ENCODE measurements at places on chromosomes 4 and X.

GRCh38 chrX:7146703-7147412, 654 bp upstream of the STS start:
- DNase-seq, result peak; percentile 15

DNA sequence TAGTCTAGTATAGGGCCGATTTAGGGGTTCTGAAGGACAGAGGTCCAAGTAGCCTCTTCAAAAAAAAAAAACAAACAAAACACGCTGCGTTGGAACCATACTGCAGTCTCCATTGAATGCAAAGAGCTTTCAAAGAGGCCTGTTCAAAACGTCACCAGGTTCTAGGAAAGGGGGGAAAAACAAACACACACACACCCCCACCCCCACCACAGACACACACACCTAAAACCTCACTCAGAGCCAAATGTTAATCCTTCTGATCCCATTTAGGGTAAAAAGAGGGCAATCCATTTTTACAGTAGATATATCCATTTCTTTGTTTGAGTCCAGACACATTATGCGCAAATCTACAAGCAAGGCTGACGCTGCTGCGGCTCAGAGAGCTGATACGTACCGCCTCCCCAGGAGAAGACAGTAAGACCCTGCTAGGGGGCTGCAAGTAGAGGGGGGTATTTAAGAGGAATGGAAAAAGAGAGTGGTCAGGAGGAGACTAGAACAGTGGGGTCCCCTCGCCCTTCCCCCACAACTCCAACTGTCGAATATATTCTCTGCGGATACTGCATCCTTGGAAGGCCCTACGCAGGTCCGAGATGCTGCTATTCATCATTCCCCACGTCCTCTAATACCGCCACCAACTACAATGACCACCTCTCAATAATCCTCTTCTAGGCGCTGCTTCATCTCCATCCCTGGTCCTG, 1.3 kb downstream of the NKRF start:
- no peak for DNase-seq

- no peak for DNase-seq
Observed at GRCh38 chr4:38132843-38133662, 172.9 kb downstream of the PTTG2 start.

GRCh38 chr4:105845559-105845958, 49.7 kb upstream of the NPNT start:
- no peak for DNase-seq

DNA sequence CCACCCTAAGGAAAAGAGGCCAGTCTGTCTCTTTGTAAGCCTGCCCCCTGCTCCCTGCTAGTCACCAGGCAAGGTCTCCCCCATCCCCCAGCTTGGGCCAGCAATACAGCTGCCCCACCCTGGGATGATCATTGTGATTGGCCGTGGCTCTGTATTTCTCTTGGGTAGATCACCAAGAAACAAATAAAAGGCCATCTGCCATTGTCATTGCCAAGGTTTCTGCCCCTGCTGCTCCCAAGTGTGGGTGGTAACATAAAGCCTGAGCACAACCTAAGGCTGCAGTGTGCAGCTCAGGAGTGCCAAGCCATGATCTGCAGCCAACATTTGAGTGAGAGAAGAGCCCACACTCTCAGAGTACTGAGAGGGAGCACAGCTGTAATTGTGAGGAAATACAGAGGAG, 241.0 kb upstream of the POF1B start:
- DNase-seq, result no peak

DNA sequence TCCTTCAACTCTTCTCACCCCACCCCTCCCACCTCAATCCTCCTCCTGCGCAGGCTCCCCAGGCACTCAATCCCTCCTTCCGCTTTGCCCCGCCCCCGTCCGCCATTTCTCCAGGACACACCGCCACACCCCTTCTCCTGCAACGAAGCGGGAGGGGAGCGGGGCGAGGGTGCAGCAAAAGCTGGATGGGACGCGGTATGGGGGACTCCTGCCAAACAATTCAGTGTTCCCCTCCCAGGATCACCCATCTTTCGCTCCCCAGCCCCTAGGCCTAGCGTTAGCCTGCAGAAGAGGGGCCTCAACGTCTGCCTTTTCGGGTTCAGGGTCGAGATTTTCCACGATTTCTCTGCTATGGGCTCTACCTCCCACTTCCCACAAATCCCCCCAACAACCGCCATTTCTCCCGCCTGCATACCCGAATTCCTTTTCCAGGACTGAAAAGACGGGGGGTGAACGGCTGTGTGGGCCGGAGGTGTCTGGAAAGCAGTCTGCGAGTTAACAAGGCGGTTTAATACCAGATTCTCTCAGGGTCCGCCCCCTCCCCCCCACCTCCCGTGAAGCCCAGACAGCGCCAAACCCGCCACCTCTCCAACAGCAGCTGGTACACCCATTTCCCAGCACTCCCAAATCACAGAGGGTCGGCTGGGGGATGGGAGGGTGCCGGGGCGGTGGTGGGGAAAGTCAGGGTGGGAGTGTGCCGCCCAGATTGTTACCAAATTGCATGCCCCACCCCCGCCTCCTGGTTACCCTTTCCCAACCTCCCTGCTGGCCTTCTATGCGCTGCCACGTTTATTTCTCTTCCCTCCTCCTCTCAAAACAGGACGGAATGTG, 774 bp downstream of the ARMCX2 start:
- peak; percentile 78 for DNase-seq

DNA sequence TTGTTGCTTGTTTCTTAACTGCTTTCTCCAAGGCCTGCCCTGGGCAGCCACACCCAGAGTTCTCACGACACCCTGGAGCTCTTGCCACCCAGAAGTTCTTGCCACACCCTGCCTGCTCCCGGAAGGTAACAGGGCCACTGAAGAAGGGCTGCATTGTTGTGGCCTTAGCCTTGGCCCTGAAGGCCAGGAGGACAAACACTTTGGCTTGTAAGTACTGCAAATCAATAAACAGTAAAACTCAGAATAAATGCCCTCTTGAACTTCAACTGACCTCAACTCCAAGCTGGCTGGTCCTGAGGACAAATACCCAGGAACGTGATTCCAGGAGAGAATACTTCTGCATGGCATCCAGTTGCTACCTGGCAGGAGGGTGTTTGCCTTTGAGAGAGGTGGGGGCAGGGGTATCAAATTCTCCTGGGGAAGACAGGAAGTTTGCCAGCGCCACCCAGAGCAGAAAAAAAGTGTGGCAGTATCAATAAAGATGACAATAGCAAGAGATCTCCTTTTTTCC, 54.1 kb downstream of the TLR10 start:
- no peak for DNase-seq

DNA sequence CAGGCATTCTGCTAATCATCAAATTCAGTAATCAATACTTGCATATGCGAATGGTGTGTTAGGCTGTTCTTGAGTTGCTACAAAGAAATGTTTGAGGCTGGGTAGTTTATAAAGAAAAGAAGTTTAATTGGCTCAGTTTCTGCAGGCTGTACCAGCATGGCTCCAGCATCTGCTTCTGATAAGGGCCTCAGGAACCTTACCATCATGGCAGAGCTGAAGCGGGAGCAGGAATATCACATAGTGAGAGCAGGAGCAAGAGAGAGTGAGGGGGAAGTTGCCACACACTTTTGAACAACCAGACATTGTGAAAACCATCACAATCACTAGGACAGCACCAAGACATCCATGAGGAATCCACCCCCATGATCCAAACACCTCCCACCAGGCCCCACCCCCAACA, 344.7 kb upstream of the FAM241A start:
- DNase-seq, result no peak

DNA sequence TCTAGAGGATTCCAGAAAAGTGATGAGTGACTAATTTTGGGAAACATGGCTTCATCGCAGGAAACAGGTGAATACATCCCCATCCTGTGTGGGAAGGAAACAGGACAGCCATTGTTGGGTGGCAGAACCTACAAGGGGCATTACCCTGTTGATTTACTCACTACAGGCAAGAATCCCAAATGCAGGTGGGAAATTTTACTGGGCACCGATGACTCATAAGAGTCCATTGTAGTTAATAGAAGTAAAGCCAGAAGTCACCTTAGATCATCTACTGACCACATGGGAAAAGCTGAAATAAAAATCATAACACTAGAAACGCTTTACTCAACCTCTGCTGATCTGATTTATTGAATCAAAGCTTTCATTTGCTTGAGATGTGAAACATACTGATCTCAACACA, 136.4 kb downstream of the TRIML1 start:
- DNase-seq, result no peak

DNA sequence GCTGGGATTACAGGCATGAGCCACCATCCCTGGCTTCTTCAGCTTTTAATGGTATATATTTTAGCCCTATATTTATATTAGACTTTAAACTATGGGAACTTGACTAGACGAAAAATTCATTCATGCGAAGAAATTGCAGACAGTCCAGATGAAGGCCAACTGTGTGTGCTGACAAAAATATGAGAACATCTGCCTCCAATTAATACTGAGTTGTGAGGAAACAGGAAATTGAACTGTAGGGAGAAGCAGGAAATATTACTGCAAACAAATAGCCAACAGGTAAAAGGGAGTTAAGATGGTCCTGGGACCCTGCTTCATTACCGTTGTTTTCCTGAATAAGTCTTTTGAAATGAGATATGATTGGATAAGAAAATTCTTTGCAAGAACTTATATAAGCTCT, 26.3 kb downstream of the MGARP start:
- no peak for DNase-seq

DNA sequence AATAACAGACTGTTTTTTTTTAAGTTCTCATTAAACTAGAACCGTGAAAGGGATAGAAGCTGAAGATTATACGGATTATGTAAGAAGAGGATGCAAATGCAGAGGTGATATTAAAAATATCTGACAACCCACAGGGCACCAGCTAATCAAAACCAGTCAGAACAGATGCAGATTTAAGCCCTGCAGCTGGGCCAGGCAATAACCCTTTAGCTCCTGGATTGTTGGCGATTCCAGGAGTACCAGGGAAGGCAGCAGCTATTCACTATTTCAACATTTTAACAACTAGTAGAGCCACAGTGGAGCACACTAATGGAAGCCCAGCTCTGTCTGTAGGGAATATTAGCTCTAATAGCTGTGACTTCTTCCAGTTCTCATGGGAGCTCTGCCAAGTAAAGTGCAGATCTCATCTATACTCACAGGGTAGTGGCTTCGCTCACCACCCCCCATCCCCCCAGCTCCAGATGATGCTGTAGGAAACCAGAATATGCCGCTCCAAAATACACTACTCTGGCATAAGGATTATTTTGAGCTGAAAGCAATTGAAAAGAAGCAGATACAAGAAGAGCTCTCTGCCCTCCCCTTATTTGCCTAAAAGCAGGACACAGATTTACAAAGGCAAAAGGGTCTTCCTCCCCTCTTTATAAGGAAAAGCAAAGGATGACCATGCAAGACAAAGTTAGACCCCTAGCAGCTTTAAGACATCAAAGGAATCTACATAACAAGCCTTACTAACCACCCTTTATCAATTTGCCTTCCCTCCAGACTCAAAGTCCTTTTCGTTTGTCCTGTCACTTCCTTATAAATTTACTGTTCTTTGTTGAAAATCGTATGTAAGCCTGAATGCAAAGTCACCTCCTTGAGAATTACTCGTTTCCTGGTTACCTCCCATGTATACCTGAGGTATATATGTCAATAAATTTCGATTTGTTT, 13.7 kb downstream of the SCD5 start:
- no peak for DNase-seq

DNA sequence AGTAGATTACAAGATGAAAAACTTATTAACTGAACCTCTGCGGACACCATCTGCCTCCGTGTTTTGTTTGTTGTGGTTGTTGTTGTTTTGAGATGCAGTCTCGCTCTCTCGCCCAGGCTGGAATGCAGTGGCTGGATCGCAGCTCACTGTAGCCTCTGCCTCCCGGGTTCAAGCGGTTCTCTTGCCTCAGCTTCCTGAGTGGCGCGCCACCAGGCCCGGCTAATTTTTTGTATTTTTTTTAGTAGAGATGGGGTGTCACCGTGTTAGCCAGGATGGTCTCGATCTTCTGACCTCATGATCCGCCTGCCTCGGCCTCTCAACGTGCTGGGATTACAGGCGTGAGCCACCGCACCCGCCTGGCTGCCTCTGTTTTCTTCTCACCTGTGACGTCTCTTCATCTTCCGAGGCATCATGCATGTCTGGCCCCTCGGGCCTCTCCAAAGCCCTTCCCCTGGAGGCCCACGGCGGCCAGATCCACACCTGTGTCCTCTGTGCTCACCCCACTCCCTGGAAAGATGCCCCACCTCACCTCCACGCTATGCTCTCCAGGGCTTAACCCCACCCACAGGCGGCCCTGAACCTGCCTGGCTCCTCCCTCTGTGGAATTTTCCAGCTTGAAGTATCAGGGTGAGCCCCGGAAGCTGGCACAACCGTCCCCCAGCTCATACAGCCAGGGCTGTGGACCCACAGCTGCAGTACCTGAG, 77.0 kb upstream of the MXD4 start:
- no peak for DNase-seq

- DNase-seq, result no peak
Observed at GRCh38 chrX:29851857-29852605, 363.3 kb upstream of the MAGEB2 start.

DNA sequence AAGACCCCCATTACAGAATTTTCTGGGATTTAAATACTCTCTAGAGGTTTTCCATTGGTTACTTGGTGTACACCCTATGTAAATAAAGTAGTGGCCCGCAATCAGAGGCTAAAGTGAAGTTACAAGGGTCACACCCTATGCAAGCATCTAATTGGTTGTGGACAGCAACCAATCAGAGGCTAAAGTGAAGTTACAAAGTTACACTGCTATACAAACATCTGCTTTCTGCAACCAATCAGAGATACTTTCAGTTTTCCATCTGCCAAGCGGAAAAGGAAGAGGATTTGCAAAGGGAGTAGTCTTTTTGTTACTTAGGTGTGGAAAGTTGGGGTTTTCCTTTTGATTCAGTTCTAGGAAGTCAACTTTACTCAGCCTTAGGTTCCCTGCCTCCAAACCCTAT, 2.0 kb upstream of the ATRX start:
- peak; percentile 3 for DNase-seq

- no peak for DNase-seq
Observed at GRCh38 chr4:150750824-150751223, 168.9 kb downstream of the MAB21L2 start.

GRCh38 chr4:168622600-168622999, 125.7 kb downstream of the PALLD start:
- no peak for DNase-seq

DNA sequence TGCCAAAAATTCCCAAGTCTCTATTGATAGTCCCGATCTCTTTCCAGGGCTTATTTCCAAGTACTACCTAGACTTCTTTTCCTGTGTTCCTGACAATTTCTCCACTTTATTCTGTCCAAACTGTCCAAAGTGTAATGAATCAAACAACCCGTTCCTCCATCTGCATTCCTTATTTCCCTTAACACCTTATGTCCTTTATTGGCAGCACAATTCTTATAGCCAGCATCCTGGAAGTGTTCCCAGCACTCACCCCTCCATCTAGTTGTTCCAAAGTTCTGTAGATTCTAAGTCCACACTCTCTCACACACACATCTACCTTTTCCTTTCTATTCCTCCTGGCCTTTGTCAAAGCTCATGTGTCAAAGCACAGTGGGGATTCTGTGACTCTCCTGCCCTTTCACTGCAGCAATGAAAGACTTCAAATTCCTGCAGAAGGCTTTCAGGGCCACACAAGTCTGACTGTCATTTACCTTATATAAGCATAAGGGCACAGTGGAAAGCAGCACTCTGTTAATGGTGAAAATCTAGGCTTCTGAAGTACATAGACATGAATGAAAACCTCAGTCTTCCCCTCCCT, 22.1 kb downstream of the LIMCH1 start:
- DNase-seq, result no peak

GRCh38 chrX:14616301-14616700, 87.0 kb downstream of the GLRA2 start:
- no peak for DNase-seq

- no peak for DNase-seq
Observed at GRCh38 chrX:147174591-147174990, 360.0 kb upstream of the CXorf51A start.

Measured in hindlimb muscle (tissue), 1 donor.